ENCODE measurements at places on chromosomes 16 and 17.

DNA sequence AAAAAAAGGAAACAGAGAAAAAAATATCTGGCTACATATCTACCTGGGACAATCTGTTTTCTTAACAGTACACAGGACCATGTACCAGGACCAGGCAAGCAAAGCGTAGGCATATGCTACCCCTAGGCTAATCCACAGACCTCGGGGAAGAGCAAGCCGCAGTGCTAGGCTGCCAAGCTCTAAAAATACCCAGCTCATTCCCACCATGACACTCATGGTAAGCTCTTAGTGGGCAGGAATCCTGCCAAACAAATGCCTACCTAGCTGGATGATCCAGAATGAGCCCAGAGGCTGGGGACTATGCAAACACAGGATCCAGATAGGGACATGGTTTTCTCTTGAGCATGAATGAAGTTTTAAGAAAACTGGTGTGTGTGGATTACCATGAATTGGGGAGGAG is 95.6 kb downstream of the GRIN2A start:
- DNase-seq: no peak

GRCh38 chr17:59234631-59235030 is 14.3 kb downstream of the GDPD1 start:
- DNase-seq: no peak

DNA sequence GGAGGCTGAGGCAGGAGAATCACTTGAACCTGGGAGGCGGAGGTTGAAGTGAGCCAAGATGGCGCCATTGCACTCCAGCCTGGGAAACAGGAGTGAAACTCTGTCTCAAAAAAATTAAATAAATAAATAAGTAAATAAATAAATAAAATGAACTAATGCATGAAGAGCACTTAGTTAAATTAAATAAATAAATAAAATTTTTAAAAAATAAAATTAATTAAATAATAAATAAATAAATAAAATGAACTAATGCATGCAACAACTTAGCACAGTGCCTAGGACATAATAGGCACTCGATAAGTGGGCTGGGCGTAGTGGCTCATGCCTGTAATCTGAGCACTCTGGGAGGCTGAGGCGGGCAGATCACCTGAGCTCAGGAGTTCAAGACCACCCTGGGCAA is 15.6 kb upstream of the CEP20 start:
- no peak for DNase-seq

DNA sequence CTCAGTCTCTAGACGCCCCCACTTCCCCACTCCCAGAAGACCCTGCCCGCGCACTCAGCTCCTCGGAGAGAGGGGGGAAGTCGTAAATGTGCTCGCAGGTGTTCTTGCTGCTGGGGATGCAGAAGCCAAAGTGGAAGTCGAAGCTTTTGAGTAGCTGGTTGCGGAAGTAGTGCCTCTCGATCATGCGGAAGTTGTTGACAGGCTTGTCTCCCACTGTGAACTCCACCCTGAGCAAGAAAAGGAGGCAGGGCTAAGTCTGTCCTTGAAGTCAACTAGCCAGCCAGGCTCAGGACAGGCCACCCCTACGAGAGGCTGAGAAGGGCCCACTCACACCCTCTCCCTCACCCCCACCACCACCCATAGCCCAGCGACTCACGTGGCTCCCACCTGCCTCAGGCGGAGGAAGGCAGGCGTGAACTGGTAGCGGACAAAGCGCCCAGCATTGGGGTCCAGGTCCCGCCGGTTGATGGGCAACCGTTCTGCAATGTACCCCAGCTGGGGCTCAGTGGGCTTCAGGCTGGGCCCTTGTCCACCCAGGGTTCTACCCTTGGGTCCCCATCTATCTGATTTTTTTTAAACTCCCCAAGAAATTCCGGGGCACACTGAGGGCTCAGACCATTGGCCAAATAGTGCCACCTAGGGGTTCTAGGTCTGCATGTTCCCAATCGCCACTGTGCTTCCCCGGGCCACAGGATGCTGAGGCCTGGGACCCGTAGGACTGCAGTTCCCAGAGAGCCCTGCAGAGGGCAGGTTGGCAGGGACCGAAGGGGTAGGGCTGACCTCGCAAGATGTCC is 4.6 kb downstream of the UNC119 start:
- peak; percentile 62 for DNase-seq

DNA sequence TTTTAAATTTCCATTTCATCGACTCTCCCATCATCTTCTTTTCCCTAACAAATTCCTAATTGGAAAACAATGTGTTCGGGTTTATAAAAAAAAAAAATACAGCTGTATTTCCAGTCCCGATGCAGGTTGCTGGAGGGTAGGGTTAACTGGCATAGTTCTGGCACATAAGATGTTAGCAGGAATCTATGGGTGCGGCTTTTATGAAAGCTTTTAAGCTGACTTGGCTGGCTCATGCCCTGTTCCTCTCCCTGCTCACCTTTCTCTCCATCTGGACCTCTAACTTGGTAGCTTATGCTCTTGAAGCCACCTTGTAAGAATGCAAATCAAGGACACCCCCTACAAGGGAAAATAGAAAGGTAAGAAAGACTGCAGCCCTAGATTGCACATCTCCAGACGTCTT is 33.2 kb upstream of the KCNJ2 start:
- no peak for DNase-seq

DNA sequence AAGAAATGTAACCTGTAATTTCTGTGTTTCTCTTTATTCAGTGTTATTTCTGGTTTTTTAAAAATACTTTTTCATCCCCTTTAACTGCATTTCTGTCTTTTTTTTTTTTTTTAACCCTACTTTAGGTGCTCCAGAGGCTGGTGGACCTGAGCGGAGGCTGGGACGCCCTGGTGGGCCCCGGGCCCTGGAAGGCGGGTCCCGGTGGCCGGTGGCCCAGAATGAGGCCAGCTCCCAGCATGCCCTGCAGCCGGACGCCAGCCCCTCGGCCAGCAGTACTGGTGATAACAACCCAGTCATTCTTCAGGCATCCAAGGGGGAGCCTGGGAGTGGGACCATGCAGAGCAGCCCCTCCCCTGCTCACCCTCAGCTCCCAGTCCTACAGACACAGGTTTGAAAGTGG is 1.5 kb downstream of the SRCAP start:
- DNase-seq: no peak

DNA sequence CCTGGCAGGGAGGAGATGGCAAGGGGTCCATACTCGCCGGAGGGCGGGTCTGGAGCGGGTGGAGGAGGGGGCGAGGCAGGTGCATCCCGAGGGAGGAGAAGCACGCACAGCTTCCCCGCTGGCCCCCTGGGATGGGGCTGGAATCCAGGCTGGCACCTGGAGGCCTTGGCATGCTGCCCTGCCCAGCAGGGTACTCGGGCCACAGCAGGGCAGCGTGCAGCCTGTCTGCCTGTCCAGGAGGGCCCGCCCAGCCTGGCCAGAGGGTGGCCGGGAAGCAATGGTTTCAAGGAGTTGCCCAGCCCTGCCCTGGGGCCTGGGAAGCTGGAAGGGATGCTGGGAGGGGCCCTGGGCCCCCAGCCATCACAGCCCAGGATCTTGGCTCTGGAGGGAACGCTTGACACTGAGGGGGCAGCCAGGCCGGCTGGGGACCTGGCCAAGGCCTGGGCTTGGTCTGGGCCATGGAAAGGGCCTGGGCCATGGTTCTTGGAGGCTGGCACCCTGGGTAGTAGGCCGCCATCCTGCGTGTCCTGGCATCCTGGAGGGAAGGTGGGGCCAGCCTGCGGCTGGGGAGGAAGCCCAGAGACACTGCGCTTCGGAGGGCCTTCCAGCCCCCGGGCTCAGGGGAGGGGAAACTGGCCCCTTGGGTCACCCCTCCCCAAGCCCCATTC is 1.1 kb downstream of the GLIS2 start:
- peak; percentile 69 for DNase-seq

DNA sequence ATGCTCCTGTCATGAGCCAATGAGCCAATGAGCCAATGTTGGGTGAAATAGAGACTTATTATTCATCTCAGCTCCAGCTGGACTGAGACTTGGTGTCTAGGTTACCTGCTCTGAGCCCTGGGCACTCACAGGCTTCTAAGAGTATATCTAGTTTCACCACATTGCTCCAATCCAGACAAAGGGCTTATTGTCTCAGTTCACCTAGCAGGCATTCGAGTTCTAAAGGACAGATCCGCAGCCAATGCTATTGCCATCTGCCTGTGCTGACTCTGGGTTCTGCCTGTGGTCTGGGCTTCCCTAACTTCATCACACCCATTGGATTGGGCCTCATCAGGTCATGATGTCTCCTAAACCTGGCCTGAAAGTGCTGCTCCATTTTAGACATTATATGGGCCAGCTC is 66.1 kb upstream of the HS3ST4 start:
- no peak for DNase-seq

DNA sequence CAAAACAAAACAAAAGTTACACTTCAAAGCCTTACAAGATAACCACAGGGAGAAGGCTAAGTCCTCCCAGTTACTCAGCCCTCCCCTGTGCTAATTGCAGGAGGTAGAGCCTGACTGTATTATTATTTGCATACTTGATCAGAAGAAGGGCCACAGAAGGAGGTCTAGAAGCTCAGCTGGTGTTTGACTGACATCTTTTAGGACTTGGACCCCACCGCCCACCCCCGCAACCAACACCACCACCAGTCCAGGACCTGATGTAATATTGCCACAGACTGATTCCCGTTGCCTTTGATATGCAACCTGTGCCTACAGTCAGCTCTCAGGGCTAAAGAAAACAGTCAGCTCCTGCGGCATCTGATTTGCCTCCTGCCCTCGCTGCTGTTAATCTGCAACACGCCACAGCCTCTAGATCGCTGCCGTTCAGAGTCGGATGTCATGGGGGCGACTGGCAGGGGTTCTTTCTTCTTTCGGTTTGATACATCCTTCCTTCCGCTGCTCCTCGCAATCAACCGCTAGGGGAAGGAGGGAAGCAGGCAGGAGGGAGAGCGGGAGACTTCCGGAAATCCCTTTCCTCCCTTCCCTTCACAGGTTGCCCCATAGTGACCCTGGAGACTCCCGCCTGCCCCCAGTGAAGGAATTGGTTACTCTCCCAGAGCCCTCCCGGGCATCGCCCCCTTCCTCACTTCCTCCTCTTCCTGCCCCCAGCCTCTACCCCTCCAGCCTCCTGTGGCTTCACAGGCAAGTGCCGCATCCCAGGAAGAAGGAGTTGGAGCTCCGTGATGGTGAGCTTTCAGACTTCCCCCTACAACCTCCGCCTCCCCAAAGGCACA is 90.5 kb upstream of the SOX9 start:
- DNase-seq: peak; percentile 32

DNA sequence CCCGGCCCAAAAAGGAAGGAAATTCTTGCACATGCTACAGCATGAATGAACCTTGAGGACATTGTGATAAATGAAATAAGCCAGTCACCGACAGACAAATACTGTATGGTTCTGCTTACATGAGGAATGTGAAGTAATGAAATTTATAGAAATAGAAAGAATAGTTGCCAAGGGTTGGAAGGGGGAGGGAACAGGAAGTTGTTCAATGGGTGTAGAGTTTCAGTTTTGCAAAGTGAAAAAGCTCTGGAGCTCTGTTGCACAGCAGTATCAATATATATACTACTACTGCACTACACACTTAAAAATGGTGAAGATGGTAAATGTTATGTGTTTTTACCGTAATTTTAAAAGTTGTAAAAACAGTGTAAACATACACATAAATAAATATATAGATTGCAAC is 43.7 kb downstream of the PKD1L3 start:
- DNase-seq: no peak

- no peak for DNase-seq
Observed at GRCh38 chr17:56290802-56291118, 137.5 kb downstream of the ANKFN1 start.

GRCh38 chr17:9771465-9771864 is 19.9 kb downstream of the DHRS7C start:
- no peak for DNase-seq

DNA sequence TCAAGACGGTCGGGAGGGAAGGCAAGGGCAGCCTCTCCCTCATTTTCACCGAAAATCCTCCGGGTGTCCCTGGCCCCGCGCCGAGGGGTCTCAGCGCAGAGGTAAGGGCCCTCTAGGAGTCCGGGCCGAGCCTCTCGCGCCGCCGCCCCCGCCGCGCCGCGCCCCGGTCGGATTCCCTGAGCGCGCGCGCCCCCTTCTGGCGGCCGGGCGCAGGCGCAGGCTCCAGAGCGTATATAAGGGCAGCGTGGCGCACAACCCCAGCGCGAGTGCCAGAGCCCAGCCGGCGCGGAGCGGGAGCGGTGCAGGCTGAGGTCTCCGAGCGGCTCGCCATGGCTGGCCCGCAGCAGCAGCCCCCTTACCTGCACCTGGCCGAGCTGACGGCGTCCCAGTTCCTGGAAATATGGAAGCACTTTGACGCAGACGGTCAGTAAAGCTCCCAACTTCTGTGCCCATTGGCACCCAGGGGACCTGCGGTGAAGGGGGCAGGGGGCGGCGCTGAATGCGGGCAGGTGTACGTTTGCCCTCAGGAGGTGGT is at the start of gene CALB2:
CALB2 (plus strand) TSS at position 260 of the 535 bp plus-strand sequence; CDS start at position 330, 70 bp downstream.
- peak; percentile 76 for DNase-seq

- no peak for DNase-seq
Observed at GRCh38 chr16:85662482-85662812, 26.3 kb downstream of the GINS2 start.

DNA sequence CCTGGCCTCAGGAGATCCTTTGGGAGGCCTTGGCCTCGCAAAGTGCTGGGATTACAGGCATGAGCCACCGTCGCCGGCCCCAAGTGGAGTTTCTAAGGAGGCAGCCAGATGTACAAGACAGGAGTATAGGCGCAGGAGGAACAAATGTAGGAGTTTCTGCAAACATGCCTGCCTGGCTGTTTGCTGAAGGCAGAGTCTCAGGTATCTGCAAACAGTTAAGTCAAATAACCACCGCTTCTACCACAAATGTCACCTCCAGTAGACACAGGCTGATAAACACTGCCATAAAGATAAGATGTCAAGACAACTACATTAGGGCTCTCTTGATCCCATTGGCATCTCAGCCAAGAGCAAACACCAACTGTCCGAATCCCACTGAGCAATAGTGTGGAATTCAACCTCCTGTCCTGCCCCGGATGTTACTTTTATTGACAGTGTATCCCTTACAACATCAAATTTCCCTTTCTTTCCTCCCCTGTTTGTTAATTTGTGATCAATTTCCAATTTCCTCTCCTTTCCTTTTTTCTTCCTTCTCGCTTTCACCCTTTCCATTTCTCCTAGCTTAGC is 5.6 kb upstream of the COG1 start:
- peak; percentile 41 for DNase-seq

DNA sequence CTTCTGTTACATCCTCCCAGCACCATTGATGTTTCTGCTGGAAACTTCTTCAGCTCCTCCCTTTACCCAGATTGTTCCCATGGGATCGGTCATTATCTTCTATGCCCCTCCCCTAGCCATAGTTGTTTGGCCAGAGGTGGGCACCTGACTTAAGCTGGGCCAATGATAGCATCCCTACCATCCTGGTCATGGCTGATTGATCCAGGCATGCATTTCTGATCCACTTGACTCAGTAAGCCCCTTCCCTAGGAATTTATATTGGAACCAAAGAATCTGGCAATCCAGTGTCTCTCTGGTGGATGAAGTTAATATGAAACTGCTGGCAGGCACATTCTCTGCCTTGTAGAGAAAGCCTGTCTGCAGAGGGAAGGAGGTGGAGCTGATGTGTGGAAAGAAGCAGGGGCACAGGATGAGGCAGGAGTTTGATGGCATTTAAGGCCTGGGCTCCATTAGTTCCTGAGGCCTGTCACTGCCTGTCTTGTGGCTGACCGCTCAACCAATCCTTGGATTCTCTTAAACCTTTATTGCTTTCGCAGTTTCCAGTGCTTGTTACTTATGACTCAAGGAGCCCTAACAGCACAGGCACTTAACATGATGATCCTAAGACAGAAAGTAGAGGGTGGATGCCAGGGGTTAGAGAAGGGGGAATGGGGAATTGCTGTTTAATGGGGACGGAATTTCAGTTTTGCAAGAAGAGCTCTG is 152.4 kb downstream of the ABCC12 start:
- no peak for DNase-seq
